Anterior cingulate cortex (tissue), 58 donors: ENCODE measurements at places on chromosomes 4 and X.

DNA sequence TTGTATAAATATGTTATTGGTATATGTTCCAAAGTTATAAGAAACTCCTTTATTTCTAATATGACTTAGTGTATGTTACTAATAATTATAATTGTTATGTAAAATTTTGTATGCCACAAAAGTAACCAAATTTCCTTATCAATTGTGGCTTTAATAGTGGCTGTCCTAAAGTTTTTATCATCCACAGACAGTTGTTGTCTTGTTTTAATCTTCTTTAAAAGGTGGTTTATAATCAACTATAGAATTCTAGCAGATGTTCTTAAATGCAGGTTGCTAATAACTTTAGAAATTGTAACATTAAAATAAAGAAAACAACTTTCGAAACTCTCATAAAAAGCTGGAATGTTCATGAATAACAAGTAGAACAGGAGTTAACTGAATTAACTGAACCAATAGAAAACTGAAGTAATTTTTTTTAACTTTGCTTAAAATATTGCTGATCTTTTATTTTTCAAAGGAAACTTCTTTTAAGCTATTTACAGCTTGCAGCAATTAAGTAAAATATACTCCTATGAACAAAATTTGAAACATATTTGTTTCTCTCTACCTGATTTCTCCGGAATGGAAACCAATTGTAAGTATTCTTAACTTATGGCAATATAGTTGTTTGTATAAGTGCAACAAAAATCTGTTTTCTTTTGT lies 24.3 kb downstream of the HSD17B11 start:
- no peak for DNase-seq

DNA sequence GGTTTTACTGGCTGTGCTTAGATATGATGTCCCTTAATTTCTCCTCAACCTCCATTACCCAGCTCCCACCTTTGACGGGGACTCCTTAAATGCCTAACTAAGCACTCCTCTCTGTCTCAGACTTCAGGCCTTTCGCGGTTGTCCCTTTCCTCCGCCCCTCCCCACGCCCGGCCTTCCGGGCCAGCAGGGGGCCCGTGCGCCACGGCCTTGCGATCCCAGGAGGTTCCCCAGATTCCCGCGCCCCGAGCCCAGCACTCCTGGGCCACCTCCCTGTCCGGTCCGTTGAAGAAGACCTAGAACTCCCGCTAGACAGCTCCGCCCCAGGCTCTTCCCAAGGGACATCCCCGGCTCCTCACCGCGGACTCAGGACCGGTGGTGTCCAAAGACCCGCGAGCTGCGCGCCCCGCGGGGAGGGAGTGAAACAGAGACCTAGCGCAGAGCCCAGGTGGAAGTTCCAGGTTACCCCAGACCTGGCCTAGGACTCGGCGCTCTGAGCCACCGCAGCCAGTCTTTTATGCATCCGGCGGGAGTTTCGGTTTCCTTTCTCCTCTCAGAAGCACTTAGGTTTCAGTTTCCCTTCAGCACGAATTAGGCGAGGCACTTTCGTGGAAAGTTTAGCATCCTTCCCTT lies at the start of gene DDX60:
DDX60 (minus strand) TSS at position 487 of the 630 bp plus-strand sequence. CDS start 7,493 bp downstream, outside the sequence.
- peak; percentile 32 for DNase-seq

DNA sequence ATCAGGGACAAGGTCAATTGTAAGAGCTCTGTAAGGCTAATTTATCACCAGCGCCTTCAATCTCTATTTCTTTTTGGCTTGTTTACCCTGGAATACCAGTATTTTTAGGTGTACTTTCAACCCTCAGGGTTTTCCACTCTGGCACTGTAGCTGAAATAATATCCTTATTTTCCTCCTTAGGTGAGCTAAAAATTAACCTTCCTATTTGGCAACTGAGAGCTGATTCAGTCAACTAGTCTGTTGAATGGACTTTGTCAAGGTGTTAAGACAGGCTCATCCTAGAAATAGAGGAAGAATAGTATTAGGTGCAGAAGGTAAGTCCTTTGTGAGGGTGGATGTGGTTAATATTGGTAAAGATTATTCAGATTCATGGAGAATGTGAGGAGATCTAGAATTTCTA lies 101.3 kb upstream of the BANK1 start:
- no peak for DNase-seq

- DNase-seq: no peak
Measured at GRCh38 chrX:7115557-7115956, 32.0 kb upstream of the STS start.

DNA sequence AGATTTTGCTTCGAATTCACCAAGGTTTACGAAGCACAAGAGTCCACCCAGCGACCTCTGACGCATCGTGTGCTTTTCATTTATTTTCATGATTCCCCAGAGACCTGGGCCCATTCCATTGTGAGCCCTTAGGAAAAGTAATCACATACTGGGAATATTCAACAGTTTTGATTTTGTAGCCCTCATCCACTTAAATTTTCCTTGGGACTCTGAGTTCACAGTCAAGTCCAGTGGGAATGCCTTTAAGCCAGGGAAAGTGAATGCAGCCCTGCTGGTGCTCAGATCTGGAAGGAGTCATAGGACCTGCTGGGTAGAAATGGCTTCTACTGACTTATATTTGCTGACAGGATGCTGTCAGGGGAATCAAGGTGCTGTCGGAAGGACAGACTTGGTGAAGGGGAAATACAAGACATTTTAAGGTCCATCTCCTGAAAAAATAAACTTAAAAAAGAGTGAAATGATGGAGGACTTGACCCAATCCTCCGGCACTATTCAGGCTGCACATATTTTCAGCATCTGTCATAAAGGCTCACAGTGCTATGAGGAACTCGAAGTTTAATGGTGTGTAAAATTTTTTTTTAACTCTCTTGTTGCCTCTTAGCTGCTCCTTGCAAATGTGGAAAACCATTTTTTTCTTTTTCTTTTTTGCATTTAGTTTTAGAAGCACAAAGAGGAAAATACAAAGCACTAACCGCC lies 204.9 kb downstream of the MID1 start:
- DNase-seq: no peak

GRCh38 chrX:23779025-23779424 lies 3.9 kb upstream of the SAT1 start:
- no peak for DNase-seq

DNA sequence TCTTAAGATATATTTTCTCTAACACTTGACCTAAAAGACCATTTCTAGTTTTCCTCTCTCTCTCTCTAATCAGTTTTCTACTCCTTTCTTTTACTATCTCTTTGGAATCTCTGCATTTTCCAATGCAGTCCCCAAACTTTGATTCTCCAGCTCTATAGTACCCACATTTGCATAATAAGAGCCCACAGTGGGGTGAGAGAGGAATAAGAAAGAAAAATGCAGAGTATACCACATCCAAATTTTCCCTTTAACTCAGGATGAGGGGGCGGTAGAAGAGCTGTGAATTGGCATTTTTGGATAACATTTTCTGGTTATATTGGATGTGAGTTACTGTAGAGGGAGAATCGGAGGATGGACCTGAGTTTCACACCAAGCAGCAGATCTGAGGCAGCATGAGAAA lies 74.4 kb upstream of the SOD3 start:
- DNase-seq: no peak

GRCh38 chr4:108400309-108400708 lies 220.1 kb upstream of the RPL34 start:
- no peak for DNase-seq

DNA sequence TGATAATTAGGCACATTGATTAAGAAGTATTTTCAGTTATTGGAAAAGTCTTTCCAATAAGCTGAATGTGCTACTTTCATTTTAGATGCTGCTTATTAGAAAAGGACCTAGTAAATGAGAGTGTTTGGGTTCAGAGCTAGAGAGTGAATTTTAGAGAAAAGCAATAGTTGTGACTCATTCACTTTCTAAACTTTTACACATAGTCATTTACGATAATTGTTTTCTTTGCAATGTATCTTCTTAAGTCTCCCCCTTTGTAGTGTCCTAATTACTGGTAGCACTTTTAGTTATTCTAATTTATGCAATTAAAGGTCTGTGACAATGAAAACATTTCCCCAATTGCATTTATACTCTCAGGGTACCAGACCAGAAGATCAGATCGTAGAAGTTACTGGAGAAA lies 1.3 kb downstream of the IL21 start:
- DNase-seq: no peak

DNA sequence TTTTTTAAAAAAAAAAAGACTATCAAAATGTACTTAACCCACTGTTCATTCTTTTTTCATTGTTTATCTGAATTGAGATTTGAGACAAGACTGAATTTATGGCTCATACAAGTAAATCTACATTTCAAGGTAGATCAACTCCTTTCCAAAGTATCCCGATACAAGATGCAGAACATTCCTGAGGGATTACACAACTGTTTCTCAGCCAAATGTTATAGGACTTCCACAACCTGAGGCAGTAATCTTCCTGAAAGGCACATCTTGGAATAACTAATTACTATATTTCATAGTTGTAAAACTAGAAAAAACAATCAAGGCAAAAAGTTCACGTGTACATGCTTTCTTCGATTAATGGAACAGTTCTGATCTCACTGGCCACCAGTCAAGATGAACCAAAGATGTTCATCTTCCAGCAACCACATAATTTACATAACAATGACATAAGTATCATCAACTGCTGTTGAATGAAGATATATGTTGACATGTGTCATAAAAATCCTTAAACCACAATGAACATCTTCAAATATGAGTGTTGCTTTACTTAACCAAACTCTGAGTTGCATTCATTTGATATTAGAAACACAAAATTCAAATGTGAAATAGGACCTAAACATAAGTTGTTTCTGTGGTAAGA lies 225.2 kb upstream of the DKK2 start:
- DNase-seq: no peak
